ENCODE measurements at places on chromosomes 1 and 21.
A peak's percentile ranks its signal among the peaks of the same experiment; 100 is the strongest.

- peak; percentile 71 for DNase-seq
These were observed 44.2 kb upstream of the LAPTM5 start for GRCh38 chr1:30801771-30802198.

DNA sequence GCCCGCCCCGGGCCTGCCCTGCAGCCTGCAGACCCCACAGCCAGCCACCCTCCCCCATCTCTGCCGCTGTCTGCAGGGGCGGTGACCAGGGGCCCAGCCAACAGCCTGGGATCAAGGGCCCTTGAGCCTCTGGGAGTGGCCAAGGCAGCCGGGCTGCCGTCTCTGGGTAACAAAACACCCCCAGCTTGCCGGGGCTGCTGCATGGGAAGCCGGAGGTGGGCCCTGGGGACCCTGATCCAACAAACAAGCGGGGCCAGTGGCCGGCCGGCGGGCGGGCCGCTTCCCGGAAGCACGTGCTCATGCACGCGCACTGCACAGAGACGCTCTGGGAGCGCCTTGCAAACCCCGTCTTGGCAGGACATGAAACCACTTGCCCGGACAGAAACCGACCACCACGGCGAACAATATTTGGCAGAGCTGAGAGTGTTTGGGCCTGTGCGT is 13.2 kb downstream of the MEGF6 start:
- DNase-seq, result no peak

GRCh38 chr1:103111926-103112325 is 3.6 kb upstream of the COL11A1 start:
- DNase-seq, result peak; percentile 61

DNA sequence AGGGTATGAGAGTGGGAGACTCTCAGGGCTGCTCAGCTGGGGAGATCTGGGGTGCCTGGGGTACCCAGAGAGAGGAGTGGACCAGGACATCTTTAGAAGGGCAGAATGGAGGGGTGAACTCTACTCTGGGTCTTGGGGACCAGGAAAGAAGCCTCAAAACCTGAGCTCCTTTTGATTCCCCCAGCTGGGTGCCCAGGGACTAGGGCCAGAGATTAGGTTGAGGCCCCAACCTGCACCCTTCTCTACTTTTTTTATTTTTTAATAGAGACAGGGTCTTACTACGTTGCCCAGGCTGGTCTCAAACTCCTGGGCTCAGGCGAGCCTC is 1.9 kb downstream of the PDZK1IP1 start:
- DNase-seq, result no peak

- DNase-seq, result peak; percentile 82
These were observed 70.3 kb upstream of the KCNK1 start for GRCh38 chr1:233543338-233544255.

GRCh38 chr1:150162862-150163706 is 13.4 kb downstream of the PLEKHO1 start:
- peak; percentile 98 for DNase-seq

DNA sequence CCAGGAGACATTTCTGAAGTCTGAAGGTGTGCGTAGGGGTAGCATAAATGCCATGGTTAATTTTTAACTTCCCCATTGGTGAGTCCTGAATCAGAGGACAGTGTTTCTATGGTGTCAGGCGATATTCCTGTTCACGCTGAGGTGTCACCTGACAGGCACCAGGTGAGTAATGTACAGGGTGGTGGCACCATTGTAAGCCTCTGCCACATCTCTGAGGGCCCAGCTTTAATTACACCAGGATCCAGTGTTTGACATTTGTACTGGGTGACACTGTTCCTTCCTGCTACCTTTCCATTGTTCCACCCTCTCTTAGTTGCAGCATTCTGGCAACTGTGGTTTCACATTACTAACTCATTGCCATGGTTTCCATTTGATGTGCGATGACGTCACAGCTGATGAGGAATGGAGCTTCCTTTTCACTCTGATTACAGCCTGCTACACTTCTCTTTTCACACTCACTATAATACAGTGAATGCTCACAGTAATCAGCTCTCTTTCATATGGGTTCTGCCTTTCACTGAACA is 40.6 kb upstream of the MARK1 start:
- DNase-seq, result peak; percentile 49

DNA sequence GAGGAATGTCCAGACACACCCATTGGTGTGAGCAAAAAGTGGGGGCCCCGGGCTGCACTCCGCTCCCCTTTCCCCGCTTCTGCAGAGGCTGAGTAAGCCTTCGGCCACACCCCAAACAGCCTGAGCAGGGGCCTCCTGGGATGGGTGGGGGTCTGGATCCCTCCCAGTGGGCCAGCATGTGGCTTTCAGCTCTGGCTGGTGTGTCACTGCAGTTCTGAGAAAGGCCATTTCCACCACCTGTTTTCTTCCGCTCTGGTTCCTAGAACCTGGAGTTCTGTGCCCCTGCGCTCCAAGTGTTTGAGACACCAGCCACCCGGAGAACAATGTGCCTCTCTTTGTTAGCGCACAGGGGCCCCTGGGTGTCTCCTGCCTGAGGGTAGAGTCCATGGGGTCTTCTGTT is 30.9 kb downstream of the SLC37A1 start:
- no peak for DNase-seq

Measured in ELR (cell line).